Heart right ventricle (tissue), 16 donors: ENCODE measurements at places on chromosomes 4 and X. TPM values are rescaled to one million over a fixed set of nuclear protein-coding genes. Genes with fewer than 3 reads are reported as not detected.

DNA sequence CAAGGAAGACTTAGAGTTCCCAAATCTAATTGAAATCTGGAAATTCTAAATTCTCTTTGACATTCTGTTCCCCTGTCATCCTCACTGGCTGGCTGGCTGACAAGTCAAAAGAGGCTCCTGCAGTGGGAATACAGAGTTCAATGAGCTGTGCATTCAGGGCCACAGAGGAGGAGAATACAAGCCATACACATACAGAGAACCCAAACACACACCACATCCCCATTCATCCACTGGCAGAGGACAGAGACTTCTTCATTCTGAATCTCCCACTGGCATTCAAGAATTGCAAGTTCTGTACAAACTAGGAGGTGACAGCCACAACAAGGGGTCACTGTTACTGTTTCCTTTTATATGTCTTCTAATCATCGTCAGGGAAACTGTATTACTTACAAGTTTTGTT lies 49.7 kb downstream of the SAT1 start:
- no peak for DNase-seq

GRCh38 chr4:16824278-16824806 lies 74.1 kb downstream of the LDB2 start:
- DNase-seq = no peak

GRCh38 chrX:134544513-134545151 lies 84.7 kb downstream of the HPRT1 start:
- DNase-seq = no peak

DNA sequence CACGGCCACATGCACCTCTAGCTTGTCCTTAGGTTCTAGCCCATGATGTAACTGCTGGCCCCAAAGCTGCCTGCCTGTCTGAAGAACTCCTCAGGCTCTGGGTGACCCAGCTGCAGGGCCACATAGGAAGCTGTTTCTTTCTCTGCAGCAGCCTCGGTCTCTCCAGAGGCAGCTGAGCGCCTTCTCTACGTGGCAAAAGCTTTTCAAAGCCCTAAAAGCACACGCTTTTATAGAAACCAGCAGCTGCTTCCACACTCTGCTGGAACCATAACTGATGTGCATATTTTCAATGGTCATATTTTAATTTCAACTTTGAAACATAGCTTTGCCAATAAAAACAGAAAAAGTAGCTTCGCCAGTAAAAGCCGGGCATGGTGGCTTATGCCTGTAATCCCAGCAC lies 37.4 kb downstream of the FAM53A start:
- no peak for DNase-seq

DNA sequence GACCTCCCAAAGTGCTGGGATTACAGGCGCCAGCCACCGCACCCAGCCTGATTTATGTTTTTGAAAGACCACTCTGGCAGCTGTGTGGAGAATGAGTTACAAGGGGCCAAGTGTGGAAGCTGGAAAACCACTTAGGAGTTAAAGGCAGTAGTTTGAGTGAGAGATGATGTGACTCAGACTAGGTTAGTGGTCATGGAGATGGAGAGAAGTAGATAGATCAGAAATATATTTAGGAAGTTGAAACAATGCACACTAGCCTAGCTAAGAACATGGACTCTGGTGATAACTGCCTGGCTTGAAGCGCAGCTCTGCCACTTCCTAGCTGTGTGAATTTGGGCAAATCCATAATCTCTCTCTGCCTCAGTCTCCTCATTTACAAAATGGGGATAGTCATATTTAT lies 11.9 kb upstream of the RBMX start:
- no peak for DNase-seq

DNA sequence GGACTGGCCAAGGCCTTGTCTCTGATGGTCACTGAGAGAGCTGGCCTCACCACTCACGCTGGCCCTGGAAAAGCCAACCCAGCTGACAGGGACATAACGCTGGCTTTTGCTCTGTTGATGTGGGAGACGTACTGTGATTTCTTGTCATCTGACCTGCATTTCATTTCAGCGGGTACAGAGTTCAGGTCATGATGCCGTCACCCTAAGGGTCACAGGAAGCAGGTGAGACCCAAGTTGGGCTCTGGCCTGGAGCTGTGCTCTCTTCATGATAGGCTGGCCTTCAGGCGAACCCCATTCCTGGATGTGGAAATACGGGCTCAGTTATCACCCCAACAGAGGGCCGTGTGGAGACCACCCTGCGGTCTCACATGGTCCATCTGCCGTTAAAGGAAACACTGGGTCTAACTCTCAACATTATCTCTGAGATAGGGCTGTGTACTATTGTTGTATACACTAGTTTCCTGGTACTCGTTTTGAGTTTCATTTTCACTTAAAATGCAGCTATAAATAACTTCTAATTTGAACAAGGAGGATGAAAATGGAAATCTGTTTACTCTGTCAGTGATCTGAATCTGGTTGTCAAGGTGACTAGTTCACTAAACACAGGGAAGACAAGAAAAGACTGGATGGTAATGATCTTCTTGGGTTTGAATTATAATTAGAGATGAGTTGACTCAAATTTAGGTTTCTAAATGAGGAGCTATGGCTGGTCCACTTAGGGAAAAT lies 89.1 kb downstream of the TBC1D9 start:
- DNase-seq = no peak

- DNase-seq = no peak
These were observed 106.3 kb upstream of the TNIP3 start for GRCh38 chr4:121270389-121270788.

- DNase-seq = no peak
These were observed 136.8 kb downstream of the ADGRL3 start for GRCh38 chr4:61336916-61337315.

GRCh38 chrX:63922221-63922620 lies 137.2 kb upstream of the ARHGEF9 start:
- DNase-seq = no peak

SNCA gene
- 10.1 TPM for total RNA-seq

CD38 gene
- 2.8 TPM for total RNA-seq

F8A1 gene
- 28.9 TPM for total RNA-seq

TRIM60 gene
- total RNA-seq = not detected
